NCI-H2107 (cell line): ENCODE measurements at places on chromosomes 3 and 15.

GRCh38 chr15:76795217-76795616 is 109.9 kb downstream of the SCAPER start:
- DNase-seq, result no peak

DNA sequence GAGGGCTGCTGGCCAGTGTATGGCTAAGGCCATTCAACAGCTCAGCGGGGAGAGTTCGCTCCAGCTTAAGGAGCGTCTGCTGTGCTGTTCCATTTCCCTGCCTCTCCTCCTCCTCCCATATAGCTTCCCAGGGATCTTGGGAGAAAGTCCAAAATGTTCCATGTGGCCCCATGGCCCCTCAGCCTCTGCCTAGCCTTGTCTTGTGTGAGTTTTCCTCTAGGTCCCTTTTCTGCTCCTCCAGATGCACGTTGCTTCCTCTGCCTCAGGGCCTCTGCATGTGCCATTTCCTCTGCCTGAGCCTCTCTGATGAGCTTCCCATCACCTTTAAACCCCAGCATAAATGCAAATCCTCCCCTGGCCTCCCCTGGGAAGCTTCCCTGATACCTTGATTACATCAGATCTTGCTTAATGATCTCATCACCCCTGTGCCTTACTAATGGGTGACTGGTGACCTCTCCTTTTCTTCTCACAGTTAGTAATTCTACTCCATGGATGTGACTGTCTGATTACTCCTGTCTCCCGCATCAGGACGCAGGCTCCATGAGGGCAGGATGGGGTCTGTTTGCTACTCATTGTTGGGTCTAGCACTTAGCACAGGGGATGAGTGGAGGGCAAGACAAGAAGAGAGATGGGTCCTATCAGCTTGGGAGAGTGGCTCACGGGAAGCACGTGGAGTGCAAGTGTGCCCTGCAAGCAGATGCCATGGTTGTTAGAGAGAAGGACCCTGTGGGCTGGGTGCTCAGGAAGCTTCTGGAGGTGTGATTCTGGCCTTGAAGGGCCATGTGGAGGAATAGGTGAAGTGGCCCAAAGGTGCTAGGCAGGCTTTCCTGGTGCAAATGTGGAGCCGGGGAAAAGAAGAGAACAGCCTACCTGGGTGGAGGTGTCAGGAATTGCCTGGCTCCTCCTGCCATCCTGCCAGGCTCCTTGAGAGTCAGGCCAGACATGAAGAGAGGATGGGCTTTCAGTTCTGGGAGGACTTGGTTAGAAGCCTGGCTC is 23.8 kb downstream of the ITGA11 start:
- DNase-seq, result no peak

DNA sequence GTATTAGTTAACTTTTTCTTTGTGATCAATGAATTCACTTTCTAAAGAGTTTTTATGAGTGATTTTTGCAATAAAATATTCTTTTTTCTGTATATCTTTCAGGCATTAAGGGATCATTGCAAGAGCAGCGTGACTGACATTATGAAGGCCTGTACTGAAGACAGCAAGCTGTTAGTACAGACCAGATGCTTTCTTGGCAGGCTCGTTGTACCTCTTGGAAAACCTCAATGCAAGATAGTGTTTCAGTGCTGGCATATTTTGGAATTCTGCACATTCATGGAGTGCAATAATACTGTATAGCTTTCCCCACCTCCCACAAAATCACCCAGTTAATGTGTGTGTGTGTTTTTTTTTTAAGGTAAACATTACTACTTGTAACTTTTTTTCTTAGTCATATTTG is 24.4 kb downstream of the SELENOT start:
- DNase-seq, result no peak

GRCh38 chr3:64685800-64686445 is 1.9 kb downstream of the ADAMTS9 start:
- no peak for DNase-seq

DNA sequence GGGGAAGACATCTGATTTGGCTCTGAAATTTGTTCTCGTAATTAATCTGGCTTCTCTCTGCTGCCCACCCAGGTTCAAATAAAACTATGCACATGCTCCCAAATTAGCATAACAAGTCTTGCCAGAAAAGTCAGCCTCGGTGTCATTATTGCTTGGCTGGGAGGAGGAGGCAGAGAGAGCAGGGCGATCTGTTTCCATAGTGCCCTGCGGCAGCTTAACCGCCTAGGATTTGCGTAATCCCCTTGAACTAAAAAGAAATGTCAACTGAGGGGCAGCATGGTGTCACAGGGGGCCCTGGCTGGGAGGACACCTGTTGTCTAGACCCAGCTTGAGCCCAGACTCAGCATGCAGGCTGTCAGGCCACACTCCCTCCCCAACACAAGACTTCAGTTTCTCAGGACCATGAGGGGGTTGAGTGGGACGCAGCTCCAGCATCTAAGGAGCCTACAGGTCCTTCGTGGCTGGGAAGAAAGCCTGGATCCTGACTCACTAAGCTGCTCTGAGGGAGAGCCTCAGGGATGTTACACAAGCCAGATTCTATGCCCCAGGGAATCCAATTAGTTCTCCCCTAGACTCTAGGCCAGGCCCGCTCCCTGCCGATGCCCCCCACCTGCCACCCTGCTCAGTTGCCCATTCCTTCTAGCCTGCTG is 17.3 kb downstream of the MRPS11 start:
- no peak for DNase-seq

- no peak for DNase-seq
These were observed 70.0 kb downstream of the MDFIC2 start for GRCh38 chr3:70242297-70242882.

DNA sequence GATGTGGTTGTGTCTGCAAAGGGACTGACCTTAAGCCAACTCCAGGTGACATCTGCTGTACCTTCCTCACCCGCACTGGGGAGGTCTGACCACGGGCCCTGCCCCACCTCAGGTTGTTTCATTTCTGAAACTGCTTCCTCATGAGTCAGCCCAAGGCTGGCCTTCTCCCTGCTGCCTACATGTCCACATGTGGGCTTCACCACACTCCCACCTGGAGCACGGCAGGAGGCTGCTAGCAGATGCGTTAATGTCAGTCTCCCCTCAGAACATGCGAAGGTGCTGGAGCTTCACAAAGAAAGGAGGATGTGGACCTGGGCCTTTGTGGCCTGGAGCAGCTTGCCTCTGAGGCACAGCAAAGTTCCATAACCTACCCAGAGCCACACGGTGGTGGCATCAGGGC is 69.4 kb upstream of the PLXNA1 start:
- DNase-seq, result no peak

DNA sequence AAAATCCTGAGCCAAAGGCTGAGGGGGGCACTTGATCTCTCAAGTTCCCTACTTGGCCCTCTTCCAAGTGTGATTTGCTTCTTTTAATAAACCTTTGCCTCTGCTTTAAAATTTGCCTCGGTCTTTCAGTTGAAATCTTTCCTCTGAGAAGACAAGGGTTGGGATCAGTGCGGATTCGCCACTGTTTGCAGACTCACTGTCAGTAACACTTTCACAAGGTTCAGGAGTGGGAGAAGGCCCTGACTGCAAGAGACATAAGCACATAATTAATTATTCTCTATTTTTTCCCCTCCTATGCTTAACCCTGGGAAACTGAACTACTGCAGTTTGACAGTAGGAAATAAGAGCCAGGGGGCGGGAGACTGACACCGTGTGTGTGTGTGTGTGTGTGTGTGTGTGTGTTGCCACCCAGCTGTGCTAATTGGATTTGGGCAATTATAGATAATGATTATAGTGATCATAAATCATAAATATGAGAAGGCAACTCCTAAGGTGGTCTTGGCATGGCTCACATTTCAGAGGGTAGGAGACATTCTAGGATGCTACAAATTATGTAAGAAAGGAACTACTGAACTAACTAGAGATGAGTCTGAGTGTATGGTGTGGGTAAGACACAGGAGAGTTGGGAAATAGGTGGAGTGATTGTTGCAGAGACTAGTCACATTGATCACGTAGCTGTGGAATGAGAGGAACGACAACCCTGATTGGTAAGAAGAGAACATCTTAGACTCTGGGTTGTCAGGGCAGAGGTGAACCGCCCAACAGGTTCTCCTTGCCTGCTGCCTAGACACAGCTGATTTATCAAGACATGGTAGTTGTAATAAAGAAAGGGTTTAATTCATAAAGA is 5.5 kb upstream of the ZNF662 start:
- no peak for DNase-seq

DNA sequence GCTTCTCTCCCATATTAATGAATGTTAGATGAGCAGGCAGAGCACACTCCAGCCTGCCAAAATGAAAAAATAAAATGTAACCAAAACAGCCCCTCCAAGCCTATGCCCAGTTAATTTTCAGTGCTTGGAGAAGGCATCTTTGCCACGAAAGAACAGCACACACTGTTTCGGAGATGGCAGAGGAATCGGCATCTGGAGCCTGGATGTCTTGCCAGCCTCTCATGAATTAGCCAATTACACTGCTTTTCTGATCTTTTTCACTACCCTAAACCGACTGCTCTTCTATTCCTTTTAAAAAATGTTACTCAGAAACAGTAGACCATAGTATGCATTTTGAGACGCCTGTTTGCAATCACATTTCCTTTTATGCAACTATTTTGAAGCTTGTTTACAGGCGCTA is 249.6 kb downstream of the TLE3 start:
- DNase-seq, result no peak

DNA sequence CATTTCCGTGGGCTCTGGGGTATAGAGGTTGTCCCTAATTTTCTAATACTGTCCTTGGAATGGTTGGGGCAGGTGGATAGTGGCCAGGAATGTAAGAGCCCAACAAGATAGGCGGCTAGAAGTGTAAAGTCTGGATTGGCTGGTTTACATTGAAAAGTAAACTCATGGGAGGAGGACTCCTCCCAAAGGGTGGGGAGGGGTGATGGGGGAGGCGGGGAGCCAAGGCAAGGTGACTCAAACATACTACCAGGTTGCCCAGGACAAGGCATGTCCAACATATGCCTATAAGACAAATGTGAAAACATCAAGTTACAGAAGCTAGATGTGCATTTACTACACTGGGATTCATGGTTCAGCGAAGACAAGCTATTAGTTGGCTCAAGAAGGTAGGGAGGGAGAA is 14.3 kb upstream of the SAMMSON start:
- no peak for DNase-seq

- no peak for DNase-seq
These were observed 16.7 kb downstream of the PLA2G4D start for GRCh38 chr15:42077689-42078088.

GRCh38 chr3:94293793-94294195 is 230.9 kb downstream of the NSUN3 start:
- no peak for DNase-seq

DNA sequence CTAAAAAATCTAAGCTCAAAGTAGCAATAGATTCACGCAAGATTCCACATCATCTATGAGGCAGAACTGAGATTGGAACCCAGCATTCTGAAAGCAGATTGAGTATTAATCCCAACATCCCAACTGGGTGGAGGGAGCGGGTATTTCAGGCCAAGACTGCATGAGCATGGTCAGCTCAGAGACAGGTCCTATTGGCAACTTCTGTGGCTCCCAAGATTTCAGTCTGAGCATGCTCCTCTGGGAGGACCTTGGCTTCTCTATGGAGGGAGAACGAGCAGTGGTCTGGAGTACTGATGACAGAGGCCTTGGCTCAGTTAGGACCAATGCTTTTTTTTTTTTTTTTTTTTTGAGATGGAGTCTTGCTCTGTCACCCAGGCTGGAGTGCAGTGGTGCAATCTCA is 4.0 kb upstream of the ITGA11 start:
- DNase-seq, result no peak

GRCh38 chr15:49383266-49383665 is 39.8 kb upstream of the FGF7 start:
- no peak for DNase-seq

DNA sequence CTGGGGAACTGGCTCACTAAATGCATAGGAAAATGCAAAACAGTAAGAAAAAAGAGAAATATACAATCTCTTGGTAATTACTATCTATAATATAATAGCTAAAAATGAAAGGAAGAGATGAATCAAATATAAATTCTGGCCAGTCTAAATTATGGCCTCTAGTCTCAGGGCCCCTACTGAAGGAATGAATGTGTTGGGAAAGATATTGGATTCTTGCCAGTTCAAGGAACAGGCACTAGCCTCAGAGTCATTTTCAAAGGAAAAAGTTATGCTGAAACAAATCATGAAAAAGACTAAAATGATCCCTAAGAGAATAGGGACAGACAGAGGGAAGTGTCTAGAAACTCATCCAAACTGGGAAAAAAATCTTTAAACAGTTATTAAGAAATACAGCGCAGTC is 62.4 kb downstream of the C3orf80 start:
- no peak for DNase-seq

DNA sequence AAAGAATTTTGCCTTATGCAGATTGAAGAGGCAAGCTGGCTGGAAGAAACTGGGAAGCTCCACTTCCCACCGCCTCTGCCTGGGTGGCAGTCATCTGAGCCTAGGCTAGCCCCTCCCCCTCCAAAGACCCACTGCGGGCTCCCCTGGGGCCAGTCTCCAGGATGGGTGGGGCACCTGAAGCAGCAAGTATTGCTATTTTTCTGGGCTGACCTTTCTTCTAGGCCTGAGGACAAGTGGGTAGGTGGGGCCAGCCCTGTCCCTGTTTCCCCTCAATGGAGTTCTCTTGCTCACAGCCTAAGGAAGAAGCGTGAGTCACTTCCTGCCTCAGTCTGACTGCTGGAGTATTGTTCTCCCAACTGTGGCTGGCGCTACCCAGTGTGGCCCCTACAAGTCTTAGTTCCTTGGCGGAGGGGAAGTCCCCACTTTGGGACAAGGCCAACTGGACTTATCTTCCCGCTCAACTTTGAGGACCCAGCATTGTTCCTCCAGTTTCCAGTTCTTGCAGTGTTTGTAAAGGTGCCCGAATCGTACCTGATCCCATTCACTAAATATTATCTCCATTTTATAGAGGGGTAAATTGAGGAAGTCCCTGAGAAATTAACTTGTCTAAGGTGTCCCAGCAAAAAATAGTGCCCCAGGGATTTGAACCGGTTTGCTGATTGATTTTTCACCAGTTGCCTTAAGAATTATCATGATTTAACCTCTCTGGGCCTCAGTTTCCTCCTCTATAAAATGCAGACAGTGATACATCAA is 1.4 kb downstream of the FURIN start:
- no peak for DNase-seq

GRCh38 chr3:48553886-48554845 is 2.4 kb downstream of the PFKFB4 start:
- DNase-seq, result no peak
